ENCODE measurements at places on chromosomes 4 and X.

DNA sequence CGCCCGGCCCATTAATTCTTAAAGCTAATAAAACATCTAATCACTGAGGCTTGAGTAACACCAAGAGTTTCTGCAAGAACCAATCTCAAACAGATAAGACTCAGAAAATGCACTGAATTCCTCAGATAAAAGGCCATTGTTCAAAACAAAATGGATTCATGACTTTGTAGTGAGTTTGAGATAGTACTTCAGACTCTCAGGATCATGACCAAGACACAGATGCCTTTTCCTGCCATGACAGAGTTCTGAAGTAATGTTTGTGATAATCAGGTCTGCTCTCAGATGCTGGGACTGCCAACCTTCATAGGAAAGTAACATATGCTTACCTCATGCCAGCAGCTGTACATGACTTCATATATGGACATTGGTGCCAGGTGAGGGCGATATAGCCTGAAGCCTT lies 54.6 kb downstream of the NIPAL1 start:
- peaks cover 36% of the 10 kb centered on the region for H3K4me1 ChIP-seq
- H3K27ac ChIP-seq: no peak overlapping the region
- H3K36me3 ChIP-seq: peaks cover 23% of the 10 kb centered on the region
- H3K4me3 ChIP-seq: no peak overlapping the region
- no peak for DNase-seq

GRCh38 chr4:130183096-130183495 lies 1087.1 kb downstream of the C4orf33 start:
- H3K4me1 ChIP-seq: no peaks in the 10 kb centered on the region
- no peaks in the 10 kb centered on the region for H3K27me3 ChIP-seq
- no peak overlapping the region for H3K27ac ChIP-seq
- DNase-seq: no peak

- H3K27me3 ChIP-seq: no peaks in the 10 kb centered on the region
- H3K36me3 ChIP-seq: no peaks in the 10 kb centered on the region
- no peaks in the 10 kb centered on the region for H3K4me1 ChIP-seq
- no peak overlapping the region for H3K27ac ChIP-seq
These were observed 40.8 kb upstream of the APLN start for GRCh38 chrX:129695535-129695934.

GRCh38 chr4:71456841-71457240 lies 118.0 kb downstream of the SLC4A4 start:
- no peaks in the 10 kb centered on the region for H3K4me1 ChIP-seq
- H3K36me3 ChIP-seq: no peaks in the 10 kb centered on the region
- no peak overlapping the region for H3K27ac ChIP-seq
- no peak overlapping the region for H3K4me3 ChIP-seq

DNA sequence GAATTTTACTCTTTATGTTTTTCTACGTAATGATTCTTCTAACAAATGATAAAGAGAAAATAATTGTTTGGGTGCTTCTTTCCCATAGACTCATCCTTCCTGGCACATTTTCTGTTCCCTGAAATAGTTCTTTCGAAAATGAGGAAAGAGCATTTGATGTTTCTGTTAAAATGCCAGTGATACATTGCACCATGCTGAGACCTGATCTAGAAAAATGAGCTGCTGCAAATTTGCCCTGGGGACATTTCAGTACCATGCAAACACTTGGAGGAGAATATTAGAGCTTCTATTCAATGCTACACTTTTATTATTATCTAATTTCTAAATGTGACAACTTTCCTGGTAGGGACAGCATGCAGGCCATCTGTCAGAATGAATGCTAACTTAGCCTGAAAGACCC lies 83.3 kb downstream of the C4orf33 start:
- H3K27ac ChIP-seq: no peak overlapping the region
- no peaks in the 10 kb centered on the region for H3K4me1 ChIP-seq
- no peaks in the 10 kb centered on the region for H3K36me3 ChIP-seq

DNA sequence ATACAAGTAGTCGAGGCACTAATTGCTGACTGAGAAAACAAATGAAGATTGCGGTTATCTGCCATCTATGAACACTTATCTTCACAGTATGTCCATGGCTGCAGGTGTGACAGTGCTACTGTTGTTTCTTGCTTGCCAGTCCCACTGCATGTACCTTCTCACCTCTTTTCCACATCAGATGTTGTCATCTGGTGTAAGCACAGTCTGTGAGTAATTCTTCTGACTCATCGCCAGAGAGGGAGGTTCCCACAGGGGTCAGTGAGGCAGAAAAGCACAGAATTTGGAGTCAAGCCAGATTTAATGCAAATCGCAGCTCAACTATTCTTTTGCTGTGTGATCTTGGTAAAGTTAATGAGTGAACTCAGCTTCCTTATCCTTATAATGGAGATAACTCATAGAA lies 144.4 kb downstream of the GLRA2 start:
- peak; percentile 3 for DNase-seq
- no peaks in the 10 kb centered on the region for H3K36me3 ChIP-seq
- no peaks in the 10 kb centered on the region for H3K27me3 ChIP-seq
- H3K4me3 ChIP-seq: no peak overlapping the region
- no peak overlapping the region for H3K27ac ChIP-seq

DNA sequence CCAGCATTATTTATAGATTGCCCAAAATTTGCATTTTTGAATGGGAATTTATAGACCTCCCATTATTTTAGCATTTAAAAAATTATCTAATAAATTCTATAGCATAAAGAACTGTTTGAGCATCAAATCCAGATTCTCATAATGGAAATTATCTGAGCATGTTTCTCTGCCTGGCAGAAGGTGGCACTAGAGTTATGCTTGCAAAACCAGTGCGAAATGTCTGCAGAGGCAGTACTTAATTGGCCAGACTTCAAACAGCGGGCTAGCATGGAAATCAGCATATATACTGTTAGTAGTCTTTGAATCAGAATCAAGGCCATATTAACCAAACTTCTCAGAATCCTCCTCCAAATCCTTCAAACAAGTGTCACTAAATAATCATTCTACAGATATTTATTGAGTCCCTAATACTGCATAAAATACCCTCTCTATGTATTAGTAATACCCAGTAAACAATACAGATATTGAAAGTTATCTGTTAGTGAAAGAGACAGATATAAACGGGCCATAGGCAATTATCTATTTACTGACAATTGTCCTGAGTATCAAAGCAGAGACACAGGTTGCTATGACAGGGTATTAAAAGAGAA lies 78.7 kb upstream of the DCLK2 start:
- H3K4me3 ChIP-seq: no peak overlapping the region
- DNase-seq: no peak
- H3K27me3 ChIP-seq: peaks cover 9% of the 10 kb centered on the region
- H3K36me3 ChIP-seq: no peaks in the 10 kb centered on the region
- no peak overlapping the region for H3K27ac ChIP-seq

DNA sequence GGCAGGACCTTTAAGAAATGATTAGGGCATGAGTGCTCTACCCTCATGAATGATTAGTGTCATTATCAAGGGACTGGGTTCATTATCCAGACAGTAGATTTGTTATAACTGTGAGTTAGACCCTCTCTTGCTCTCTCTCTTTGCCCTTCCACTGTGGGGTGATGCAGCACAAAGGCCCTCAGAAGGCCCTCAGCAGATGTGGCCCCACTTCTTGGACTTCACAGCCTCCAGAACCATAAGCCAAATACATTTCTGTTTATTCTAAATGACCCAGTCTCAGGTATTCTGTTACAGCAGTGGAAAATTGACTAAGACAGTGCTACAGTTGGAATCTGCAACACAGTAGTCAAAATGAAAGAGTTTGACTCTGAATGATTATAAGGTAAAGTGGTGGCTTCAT lies 17.2 kb upstream of the PDLIM5 start:
- peaks cover 2% of the 10 kb centered on the region for H3K36me3 ChIP-seq
- no peak for DNase-seq
- H3K4me1 ChIP-seq: peaks cover 3% of the 10 kb centered on the region
- H3K27ac ChIP-seq: no peak overlapping the region
- no peak overlapping the region for H3K4me3 ChIP-seq

DNA sequence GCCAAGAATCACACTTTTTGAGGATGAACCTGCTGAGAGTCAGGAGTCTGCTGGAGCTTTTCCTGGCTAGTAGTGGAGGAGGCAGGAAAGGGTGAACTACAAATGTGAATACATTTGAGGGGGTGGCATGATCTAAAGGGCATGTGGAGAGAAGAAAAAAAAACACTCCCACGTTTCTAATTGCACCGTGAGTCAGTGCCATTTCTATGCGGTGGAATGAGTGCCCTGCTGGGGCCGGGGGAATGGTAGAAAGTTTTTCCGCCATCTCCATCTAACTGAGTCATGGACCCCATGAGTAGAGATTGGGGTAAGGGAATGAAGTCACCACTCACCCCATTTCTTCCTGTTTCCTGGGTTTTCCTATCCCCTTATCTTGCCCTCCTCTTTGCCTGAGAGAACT lies 19.8 kb downstream of the BEX3 start:
- H3K4me3 ChIP-seq: no peak overlapping the region
- H3K27ac ChIP-seq: peak overlapping the region; percentile 35
- peaks cover 6% of the 10 kb centered on the region for H3K4me1 ChIP-seq
- peaks cover 3% of the 10 kb centered on the region for H3K27me3 ChIP-seq
- DNase-seq: no peak

GRCh38 chrX:130028196-130028595 lies 45.8 kb downstream of the BCORL1 start:
- peak; percentile 25 for DNase-seq
- H3K36me3 ChIP-seq: no peaks in the 10 kb centered on the region
- no peaks in the 10 kb centered on the region for H3K27me3 ChIP-seq
- H3K4me3 ChIP-seq: no peak overlapping the region
- H3K27ac ChIP-seq: no peak overlapping the region

DNA sequence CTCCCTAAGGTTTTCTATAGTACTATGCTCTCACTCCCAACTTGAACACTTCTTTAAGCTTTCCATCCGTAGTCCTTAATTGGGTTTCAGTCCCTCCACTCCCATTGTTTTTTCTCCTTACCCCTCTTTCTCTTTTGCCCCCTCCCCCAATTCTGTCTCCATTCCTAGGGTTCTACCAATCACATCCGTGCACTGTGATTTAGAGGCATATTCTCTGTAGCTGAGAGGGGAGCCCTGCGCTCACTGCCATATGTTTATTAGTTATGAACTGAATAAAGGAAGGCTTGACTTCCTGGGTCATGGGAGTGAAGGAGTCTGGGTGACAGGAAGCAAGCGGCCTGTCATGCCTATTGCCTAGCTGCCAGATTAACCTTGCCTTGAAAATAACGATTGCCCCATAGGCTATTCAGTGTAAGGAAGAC lies 471 bp downstream of the MCTS1 start:
- H3K4me3 ChIP-seq: peak overlapping the region; percentile 96
- H3K36me3 ChIP-seq: peaks cover 5% of the 10 kb centered on the region
- H3K27me3 ChIP-seq: no peaks in the 10 kb centered on the region
- peak overlapping the region; percentile 98 for H3K27ac ChIP-seq
- DNase-seq: peak; percentile 4

DNA sequence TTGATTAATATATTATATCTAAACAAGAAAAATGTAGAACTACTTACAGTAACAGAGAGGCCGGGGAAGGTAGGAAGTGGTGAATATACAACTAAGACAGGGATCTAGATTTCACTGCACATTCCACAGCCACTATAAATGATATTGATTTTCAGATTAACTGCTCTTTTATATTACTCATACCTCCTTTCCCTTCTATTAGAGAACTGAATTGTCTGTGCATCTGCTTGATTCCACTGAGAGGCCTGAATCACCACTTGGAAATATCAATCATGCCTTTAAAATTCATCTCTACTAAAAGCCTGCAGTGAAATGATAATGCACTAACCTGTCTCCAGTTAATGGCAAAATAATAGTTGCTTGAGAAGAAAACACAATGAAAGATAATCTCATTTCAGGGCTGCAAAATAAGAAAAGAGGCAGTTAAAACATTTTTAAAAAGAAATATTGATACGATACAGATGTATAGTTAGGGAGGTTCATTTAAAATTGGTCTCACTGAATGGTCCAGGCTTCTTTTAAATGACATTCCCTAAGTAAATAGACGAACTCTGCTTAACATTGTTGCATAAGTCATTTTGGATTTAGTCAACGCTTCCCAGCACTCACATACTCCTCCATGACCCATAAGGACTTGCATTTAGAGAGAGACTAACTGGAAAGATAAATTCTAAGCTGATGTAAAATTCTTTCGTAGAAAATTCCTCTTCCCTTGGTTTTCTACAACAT lies 3.8 kb downstream of the ANTXR2 start:
- peaks cover 14% of the 10 kb centered on the region for H3K36me3 ChIP-seq
- H3K27me3 ChIP-seq: no peaks in the 10 kb centered on the region
- no peak overlapping the region for H3K4me3 ChIP-seq
- peaks cover 45% of the 10 kb centered on the region for H3K4me1 ChIP-seq
- no peak overlapping the region for H3K27ac ChIP-seq
- DNase-seq: no peak

DNA sequence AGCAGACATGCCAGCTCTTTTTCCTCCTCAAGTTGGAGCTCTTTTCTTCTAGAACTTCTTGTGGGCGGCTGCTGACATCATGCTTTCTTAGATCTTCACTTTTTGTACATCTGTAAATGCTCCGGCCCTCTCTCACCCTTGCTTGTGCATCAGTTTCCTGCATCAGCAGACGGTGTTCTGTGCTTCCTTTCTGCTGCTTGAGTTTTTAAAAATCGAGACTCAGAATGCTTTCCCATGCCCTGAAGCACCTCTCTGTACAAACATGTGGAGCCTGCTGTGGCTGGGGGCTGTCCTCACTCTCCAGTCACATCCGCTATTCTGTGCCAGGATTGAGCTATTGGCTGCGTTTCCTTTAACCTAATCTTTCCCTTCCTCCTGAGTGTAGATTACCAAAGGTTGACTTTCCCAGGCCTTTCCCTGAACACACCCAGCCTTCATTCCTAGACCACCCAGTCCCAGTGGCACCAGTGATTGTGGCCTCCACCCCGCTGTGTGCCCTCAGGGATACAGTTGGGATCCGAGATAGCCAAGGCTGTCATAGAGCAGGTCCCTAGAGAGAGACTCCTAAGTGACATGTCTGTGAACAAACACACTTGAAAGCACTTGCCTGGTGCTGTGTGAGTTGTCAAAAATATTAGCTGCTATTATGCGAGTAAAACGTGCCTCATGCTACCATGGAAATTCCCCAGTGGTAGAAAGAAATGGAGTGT lies 41.9 kb downstream of the TNIP2 start:
- peak overlapping the region; percentile 86 for H3K27ac ChIP-seq
- H3K4me3 ChIP-seq: peak overlapping the region; percentile 30
- H3K36me3 ChIP-seq: peaks cover 20% of the 10 kb centered on the region
- H3K27me3 ChIP-seq: no peaks in the 10 kb centered on the region

DNA sequence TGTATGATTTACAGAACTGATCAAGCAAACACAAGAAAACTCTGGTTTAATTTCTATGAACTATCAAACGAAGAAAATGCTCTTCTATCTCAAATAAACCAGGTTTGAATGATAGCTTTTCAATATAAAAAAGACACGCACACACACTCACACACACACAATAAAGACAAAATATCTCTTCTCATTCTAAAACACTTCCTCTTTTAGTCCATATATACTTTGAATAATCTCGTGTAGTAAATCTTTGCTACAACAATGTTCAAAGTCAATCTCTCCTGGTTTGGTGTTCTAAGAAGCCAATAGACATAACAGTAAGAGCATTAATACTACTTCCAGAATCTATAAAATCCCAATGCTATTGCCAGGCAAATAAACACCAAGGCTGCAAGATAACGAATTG lies 13.3 kb downstream of the CXCL2 start:
- no peak for DNase-seq
- H3K36me3 ChIP-seq: no peaks in the 10 kb centered on the region
- no peak overlapping the region for H3K4me3 ChIP-seq
- H3K4me1 ChIP-seq: no peaks in the 10 kb centered on the region
- H3K27ac ChIP-seq: no peak overlapping the region

All from activated naive CD8-positive, alpha-beta T cell treated with anti-CD3 and anti-CD28 coated beads for 36 hours (primary cell).